ENCODE measurements at places on chromosomes 6 and 20.

GRCh38 chr6:38460186-38460585, 179.5 kb downstream of the BTBD9 start:
- no peak for DNase-seq

- no peak for DNase-seq
Measured at GRCh38 chr6:142819603-142820337, 125.2 kb downstream of the HIVEP2 start.

GRCh38 chr6:10759312-10759839, 11.8 kb downstream of the TMEM14B start:
- peak; percentile 21 for DNase-seq

- DNase-seq = no peak
Measured at GRCh38 chr6:90068264-90068663, 174.0 kb downstream of the GJA10 start.

- no peak for DNase-seq
Measured at GRCh38 chr6:7159790-7160525, 52.2 kb downstream of the RREB1 start.

GRCh38 chr6:16103722-16104121, 25.2 kb upstream of the MYLIP start:
- no peak for DNase-seq

- DNase-seq = no peak
Measured at GRCh38 chr20:32356622-32357374, 1.3 kb upstream of the ASXL1 start.

DNA sequence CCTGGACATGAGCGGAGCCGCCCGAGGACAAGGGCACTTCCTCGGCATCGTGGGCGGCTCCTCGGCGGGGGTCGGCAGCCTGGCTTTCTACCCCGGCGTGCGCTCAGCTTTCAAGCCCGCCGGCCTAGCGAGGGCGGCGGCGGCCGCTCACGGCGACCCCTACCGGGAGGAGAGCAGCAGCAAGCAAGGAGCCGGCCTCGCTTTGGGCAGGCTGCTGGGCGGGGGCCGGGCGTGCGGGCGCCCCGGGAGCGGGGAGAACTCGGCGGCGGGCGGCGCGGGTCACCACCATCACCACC, 6.7 kb downstream of the PRDM13 start:
- DNase-seq = peak; percentile 65

- DNase-seq = no peak
Measured at GRCh38 chr20:4045741-4046140, 30.4 kb upstream of the RNF24 start.

GRCh38 chr6:90495216-90495817, 91.6 kb downstream of the MAP3K7 start:
- DNase-seq = no peak

DNA sequence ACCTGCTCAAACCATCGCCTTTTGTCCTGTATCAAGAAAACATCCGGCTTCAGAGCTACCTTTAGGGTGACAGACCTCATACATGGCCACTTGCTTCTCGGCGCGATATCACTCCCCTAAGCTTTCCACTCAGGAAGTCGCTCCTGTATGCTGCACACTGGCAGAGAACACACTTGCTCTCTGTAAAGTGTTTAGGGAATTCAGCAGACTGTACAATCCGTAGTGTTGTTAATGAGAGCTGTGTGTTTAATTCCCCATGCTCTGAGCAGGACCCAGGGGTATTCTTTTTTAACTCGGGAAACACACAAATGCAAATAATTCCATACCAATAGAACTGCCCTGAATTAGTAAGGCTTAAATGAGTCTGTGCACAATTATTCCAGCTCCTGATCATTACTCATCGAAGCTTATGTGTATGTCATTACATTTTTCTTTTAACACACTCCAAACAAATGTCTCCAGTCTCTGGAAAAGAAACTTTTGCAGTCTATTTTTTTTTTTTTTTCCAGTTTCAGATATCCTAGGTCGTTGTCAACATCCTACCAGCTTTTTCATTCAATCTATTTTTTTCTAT, 338.7 kb upstream of the ARID1B start:
- no peak for DNase-seq

DNA sequence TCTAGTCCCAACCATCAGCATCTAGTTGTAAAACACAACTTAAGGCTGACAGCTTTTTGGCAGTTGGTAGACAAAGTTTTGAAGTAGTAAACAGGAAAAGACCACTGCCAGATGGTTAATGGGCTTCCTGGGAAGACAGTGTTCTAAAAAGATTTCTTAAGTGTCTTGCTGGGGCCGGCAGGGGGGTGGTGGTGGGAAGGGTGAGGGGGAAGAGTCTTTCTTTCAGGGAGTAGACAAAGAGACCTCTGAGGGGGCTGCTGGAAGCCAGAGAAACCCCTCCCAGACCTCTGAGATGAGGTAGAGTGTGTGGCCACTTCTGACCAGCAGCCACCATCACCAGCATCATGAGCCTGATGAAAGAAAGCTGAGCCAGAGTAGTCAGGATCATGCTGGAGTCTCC, 784.9 kb downstream of the TENT5A start:
- peak; percentile 1 for DNase-seq

GRCh38 chr20:42807876-42808275, 381.8 kb downstream of the PTPRT start:
- DNase-seq = no peak

DNA sequence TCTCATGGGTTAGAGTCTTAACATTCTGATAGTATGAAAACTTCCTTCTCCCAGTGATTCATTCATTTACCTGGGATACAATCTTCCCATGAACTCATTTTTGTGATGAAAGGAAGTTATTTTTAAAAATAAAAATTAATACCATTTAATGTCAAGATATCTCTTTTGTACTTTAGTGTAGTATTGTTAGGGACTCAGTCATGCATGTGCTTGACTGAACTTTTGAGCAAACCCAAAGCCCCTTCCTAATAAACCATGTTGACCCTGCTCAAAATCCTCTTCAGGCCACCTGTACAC, 52.4 kb downstream of the RNF217 start:
- DNase-seq = no peak
